AG09309 (cell line): ENCODE measurements at places on chromosomes 3 and 15.

GRCh38 chr3:184696697-184697096 is 15.2 kb downstream of the MAGEF1 start:
- DNase-seq: no peak

- DNase-seq: no peak
Measured at GRCh38 chr3:126685021-126685420, 19.0 kb upstream of the CHCHD6 start.

DNA sequence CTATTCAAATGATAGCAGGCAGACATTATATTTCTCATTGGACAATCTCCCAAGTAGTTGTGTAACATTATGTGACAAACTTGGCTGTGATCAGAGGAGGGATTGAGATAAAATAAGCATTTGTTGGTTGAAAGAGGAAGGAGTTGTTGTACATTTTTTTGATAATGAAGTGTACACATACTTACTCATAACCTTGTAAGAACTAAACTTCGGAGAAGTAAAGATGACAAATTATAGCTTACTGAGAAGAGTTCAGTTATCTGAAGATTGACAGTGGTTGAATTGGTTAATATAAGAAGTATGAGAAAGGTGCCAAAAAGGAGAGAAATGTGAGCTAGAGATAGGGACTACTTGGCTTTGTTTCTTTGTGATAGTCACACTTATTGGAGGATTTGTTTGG is 32.6 kb downstream of the STT3B start:
- no peak for DNase-seq

DNA sequence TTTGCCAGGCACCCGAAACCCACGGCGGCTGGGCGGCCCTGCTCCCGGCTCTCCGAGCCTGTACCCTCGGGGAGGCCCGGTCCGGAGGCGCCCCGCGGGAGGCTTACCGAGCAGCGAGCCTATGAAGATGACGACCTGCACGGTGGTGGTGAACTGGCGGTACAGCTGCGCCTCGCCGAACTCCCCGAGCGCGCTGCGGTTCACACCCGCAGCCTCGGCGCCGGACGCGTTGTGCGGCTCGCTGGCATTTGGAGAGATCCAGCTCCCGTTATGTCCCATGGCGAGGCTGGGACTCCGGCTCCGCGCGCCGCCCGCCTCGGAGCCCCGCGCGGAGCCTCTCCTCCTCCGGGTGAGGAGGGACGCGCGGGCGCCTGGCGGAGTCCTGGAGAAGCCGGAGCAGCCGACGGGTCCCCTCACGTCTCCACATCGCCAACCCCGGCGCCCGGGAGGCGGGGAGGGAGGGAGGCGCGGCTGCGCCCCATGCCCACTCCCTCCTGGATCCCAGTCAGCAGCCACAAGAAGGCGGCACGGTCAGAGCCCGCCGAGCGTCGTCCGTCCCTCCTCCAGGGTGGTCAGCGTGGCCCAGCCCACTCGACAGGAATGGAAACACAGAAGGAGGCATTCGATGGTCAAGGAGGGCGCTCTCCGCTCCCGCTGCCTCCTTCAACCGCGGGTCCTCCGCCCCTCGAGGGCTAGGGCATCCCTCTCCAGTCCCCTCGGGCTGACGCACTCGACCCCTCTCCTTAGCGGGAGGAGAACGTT is at the start of gene GPR176:
GPR176 (minus strand) TSS at position 519 of the 762 bp plus-strand sequence; CDS start at position 279, 240 bp downstream.
- DNase-seq: peak; percentile 69

DNA sequence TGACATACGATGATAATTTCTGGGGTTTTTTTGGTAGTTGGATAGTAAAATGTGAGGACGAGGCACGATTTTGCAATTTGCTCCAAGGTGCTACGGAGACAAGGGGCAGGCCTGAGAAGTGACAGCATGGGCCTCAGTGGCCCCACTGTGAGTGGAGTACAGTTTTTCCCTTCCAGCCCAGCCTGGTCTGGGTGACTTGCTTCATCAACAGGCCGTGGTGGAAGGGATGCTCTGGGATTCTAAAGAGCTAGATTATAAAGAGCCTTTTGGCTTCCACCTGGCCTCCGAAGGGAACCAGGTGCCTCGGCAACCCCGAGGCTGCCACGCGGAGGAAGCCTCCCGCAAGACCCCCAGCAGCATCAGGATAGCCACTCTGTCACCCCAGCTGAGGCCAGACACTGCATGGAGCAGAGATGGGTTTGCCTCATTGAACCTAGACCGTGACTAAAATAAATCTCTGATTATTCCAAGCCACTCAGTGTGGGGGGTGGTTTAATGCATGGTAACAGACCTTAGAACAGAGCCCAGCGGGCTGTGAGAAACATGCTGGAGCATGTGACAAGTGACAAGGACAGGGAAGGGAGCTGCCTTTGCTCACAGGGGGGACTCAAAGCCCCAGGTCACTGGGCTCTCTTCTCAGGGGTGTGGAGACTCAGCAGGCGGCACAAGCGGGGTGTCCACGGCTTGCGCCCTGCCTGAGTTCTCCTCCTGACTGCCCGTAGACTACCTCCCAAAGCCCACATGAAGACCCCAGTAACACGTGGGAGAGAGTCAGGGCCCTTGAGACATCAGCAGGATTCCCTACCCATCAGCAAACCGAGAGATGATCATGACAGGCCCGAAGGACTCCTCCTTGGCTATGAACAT is 22.6 kb upstream of the SLC41A3 start:
- no peak for DNase-seq

DNA sequence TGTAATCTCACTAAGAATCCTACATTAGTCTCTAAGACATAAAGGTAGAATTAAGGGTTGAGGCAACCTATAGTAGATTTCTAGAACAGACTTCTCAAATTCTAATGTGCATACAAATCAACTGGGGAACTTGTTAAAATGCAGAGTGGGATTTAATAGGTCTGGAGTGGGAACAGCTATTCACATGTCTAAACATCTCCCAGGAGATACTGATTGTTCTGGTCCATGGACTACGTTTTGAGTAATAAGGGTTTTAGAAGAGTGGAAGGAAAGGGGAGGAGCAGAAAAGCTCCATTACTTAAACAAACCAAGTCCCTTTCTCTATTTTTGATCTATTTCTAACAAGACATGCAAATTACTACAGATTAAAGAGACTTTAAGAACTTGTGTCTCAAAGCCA is 524.8 kb downstream of the TUSC7 start:
- DNase-seq: no peak

GRCh38 chr3:43378066-43378935 is 92.0 kb downstream of the SNRK start:
- no peak for DNase-seq

DNA sequence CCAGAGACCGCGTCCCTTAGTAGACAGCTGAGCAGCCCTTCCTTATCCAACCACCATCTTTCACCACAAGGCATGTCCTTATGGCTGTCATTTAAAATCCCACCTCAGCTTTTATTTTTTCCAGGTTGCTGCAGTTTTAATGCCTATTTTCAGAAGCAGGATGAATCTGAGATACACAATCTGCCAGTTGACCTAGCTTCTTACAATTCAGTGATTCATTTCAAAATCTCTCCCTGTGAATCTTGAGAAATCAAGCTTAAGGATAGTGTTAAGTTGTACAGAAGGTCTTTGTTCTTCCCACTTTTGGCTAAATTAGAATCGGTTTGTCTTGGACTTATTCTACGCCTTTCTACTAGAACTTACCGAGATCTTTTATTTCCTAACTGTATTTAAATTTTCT is 522.3 kb upstream of the CFAP20DC start:
- no peak for DNase-seq

DNA sequence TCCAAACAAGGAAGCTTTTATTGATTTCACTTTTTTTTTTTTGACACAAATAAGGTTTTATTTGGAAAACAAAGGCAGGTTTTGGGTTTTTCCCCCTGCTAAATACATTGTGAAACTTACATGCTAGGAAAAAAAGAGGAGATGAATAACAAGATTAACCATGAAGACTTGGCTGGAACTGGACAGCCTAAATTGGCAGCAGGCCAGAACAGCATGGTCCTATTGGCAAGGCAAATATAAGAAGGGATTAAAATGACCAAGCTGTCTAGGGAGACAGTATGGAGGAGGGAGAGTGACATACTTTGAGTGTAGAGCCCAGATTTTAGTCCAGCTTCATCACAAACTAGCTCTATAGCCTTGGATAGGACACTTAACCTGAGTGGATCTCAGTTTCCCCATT is 63.9 kb upstream of the BBX start:
- DNase-seq: no peak
